Activated CD8-positive, alpha-beta memory T cell treated with anti-CD3 and anti-CD28 coated beads, Interleukin-2, amount 10 ng/mL, durations not matched to agents 7 days and 5 days (primary cell): ENCODE measurements at places on chromosomes 4 and X. TPM values are rescaled to one million over a fixed set of nuclear protein-coding genes. Genes with fewer than 3 reads are reported as not detected.
A peak's percentile ranks its signal among the peaks of the same experiment; 100 is the strongest.

The PDLIM3 gene
- total RNA-seq = not detected

DNA sequence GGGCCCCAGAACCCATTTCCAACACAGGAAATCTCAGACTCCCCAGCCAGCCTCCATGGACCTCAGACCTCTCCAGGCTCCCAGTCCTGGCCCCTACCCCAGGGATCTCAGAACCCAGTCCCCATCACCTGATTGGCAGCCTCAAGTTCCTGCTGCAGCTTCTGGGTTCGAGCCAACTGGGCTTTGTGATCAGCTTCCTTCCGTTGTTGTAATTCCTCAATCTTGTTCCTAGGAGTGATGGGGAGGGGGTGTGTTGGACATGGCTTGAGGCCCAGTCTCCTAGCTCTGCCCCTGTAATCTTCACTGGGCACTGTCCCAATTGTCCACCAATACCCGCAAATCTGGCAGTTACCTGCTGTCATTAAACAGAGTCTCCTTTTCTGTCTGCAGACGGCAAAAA, 12.6 kb downstream of the GRIPAP1 start:
- no peaks in the 10 kb centered on the region for H3K4me1 ChIP-seq
- no peaks in the 10 kb centered on the region for H3K27me3 ChIP-seq
- no peak for DNase-seq
- no peak overlapping the region for H3K27ac ChIP-seq
- peaks cover 23% of the 10 kb centered on the region for H3K36me3 ChIP-seq

The PABPC5 gene
- total RNA-seq = not detected

The MAGEB10 gene
- not detected for total RNA-seq

The RNF128 gene
- total RNA-seq = not detected

DNA sequence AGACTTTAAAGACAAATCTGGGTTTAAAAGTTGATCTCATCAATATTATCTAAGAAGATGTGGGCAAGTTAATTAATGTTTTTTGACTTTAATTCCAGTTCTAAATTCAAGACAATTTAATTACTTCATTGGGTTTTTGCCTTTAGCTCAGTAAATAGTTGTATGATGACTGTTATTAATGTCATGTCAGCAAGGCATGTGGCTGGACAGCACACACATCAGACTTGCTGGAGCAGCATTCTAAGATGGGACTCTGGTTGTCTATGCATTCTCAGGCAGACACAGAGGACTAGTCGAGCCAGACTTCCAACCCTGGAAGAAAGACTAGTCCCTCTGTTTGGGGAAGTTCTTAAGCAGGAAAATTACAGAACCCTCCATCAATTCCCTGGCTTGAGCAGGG, 180.7 kb upstream of the GK2 start:
- H3K4me1 ChIP-seq = no peaks in the 10 kb centered on the region
- no peak for DNase-seq
- no peak overlapping the region for H3K4me3 ChIP-seq
- no peak overlapping the region for H3K27ac ChIP-seq

The SGMS2 gene
- total RNA-seq = not detected

The CCNA2 gene
- 125 TPM for total RNA-seq

- no peak for DNase-seq
- H3K27ac ChIP-seq = no peak overlapping the region
- no peaks in the 10 kb centered on the region for H3K36me3 ChIP-seq
- H3K4me1 ChIP-seq = no peaks in the 10 kb centered on the region
- no peak overlapping the region for H3K4me3 ChIP-seq
These were observed 161.5 kb upstream of the GATB start for GRCh38 chr4:151922306-151922705.

- H3K27me3 ChIP-seq = no peaks in the 10 kb centered on the region
- no peak overlapping the region for H3K4me3 ChIP-seq
- no peak for DNase-seq
- peaks cover 39% of the 10 kb centered on the region for H3K4me1 ChIP-seq
- no peak overlapping the region for H3K27ac ChIP-seq
These were observed 34.3 kb downstream of the MECP2 start for GRCh38 chrX:154063234-154063633.

GRCh38 chr4:186954509-186954908, 230.9 kb upstream of the FAT1 start:
- H3K27me3 ChIP-seq = no peaks in the 10 kb centered on the region
- DNase-seq = no peak
- H3K4me3 ChIP-seq = no peak overlapping the region
- no peaks in the 10 kb centered on the region for H3K4me1 ChIP-seq
- no peaks in the 10 kb centered on the region for H3K36me3 ChIP-seq
- H3K27ac ChIP-seq = no peak overlapping the region

GRCh38 chr4:128444544-128445302, 157.1 kb upstream of the PGRMC2 start:
- no peak overlapping the region for H3K27ac ChIP-seq
- H3K4me3 ChIP-seq = no peak overlapping the region
- no peak for DNase-seq
- no peaks in the 10 kb centered on the region for H3K27me3 ChIP-seq

DNA sequence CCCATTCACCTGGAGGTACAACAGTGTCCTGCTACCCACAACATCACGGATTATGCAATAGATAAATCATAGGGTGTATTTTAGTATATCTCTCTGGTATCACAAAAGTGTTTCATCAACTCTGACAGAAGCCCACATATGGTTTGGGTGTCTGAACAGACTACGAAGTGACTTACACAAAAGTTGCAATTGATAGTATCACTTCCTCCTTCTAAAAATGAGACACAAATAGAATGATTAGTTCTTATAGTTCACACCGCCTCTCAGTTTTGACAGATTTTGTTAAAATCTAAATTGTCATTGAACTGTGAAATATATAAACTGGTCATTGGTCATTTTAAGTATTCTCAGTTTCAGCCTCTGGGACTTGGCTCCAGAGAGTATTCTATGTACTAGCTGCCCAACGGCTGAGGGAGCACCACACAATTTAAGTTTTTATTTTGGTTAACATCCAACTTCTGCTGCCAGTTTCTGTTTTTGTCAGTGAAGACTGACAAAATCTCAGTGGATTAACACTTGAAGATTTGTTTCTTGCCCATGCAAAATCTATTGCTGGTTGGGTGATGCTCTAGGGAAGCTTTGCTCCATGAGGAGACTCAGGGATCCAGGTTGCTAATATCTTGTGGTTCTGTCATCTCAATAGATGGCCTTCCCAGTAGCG, 113.8 kb upstream of the PUDP start:
- DNase-seq = no peak
- peaks cover 11% of the 10 kb centered on the region for H3K36me3 ChIP-seq
- no peak overlapping the region for H3K4me3 ChIP-seq
- no peaks in the 10 kb centered on the region for H3K4me1 ChIP-seq

DNA sequence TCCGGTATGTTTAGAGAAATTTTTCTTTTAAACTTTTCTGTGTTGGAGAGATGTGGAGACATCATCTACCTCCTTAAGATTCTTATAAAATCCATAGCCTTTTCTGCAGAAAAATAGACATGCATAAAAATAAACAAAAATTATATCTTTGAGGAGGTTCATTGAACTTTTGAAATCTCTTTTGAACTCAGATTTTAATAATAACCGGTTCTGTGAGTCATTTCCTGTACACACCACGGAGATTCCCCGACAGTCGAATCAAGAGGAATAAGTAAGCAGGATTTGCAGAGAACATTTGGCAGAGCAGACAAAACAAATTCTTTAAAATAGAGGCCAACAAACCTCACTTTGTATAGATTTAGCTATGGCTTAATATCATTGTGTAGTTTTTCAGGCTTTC, 918.7 kb upstream of the POU3F4 start:
- H3K4me3 ChIP-seq = no peak overlapping the region
- no peak for DNase-seq
- H3K27me3 ChIP-seq = no peaks in the 10 kb centered on the region
- H3K4me1 ChIP-seq = no peaks in the 10 kb centered on the region
- no peaks in the 10 kb centered on the region for H3K36me3 ChIP-seq

The ZFP92 gene
- 1.7 TPM for total RNA-seq

DNA sequence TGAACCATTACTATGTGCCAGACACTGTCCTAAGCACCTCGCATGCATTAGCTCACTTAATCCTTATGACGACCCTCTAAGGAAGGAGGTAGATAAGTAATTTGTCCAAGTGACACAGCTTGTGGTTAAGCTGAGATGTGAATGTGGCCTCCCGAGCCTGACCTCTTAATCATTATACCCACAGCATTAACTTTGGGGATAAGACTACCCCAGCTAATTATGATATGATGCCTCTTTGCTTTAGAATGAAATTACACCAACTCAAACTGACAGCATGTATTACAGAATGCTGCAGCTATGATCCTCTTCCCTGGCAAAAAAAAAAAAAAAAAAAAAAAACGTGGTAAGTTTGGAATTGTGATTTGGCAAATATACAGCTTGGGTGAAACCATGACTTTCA, 53.5 kb downstream of the APBB2 start:
- DNase-seq = no peak
- peaks cover 2% of the 10 kb centered on the region for H3K27me3 ChIP-seq
- no peak overlapping the region for H3K4me3 ChIP-seq
- no peaks in the 10 kb centered on the region for H3K36me3 ChIP-seq
- H3K27ac ChIP-seq = no peak overlapping the region

- no peak overlapping the region for H3K4me3 ChIP-seq
- H3K27ac ChIP-seq = no peak overlapping the region
- DNase-seq = no peak
- H3K27me3 ChIP-seq = no peaks in the 10 kb centered on the region
- H3K36me3 ChIP-seq = no peaks in the 10 kb centered on the region
These were observed 75.2 kb upstream of the CCSER1 start for GRCh38 chr4:90051999-90052398.

- H3K27me3 ChIP-seq = peaks cover 3% of the 10 kb centered on the region
- no peak overlapping the region for H3K27ac ChIP-seq
- H3K4me1 ChIP-seq = no peaks in the 10 kb centered on the region
- DNase-seq = no peak
- H3K4me3 ChIP-seq = no peak overlapping the region
These were observed 33.7 kb downstream of the SRPX2 start for GRCh38 chrX:100677611-100678181.

The PLAC8 gene
- total RNA-seq = 44.2 TPM

- DNase-seq = no peak
- no peak overlapping the region for H3K4me3 ChIP-seq
- H3K36me3 ChIP-seq = no peaks in the 10 kb centered on the region
- no peak overlapping the region for H3K27ac ChIP-seq
These were observed 69.4 kb upstream of the PJA1 start for GRCh38 chrX:69234624-69235023.

GRCh38 chrX:124223524-124223923, 108.9 kb upstream of the TEX13D start:
- H3K36me3 ChIP-seq = no peaks in the 10 kb centered on the region
- H3K27ac ChIP-seq = peak overlapping the region; percentile 86
- H3K4me3 ChIP-seq = peak overlapping the region; percentile 33

- H3K36me3 ChIP-seq = no peaks in the 10 kb centered on the region
- no peak overlapping the region for H3K4me3 ChIP-seq
- no peak for DNase-seq
- H3K27ac ChIP-seq = no peak overlapping the region
- no peaks in the 10 kb centered on the region for H3K27me3 ChIP-seq
These were observed 286.3 kb upstream of the UGT8 start for GRCh38 chr4:114312338-114312737.

- peak within 1 kb of the TSS; percentile 63 for H3K4me3 ChIP-seq
- H3K36me3 ChIP-seq = no peaks in the 10 kb centered on the region
- H3K27me3 ChIP-seq = peaks cover 61% of the 10 kb centered on the region
- H3K4me1 ChIP-seq = peaks cover 7% of the 10 kb centered on the region
- DNase-seq = no peak
These were observed at the start of gene FAM114A1 for GRCh38 chr4:38867478-38868058. FAM114A1 (plus strand) TSS chr4:38867806; CDS start chr4:38878079, 10,273 bp downstream.

The STARD8 gene
- total RNA-seq = 0.64 TPM

GRCh38 chr4:98601708-98602107, 56.7 kb downstream of the TSPAN5 start:
- H3K27me3 ChIP-seq = peaks cover 2% of the 10 kb centered on the region
- H3K36me3 ChIP-seq = peaks cover 37% of the 10 kb centered on the region
- peaks cover 40% of the 10 kb centered on the region for H3K4me1 ChIP-seq

GRCh38 chr4:23654791-23655190, 235.1 kb downstream of the PPARGC1A start:
- no peak for DNase-seq
- H3K27ac ChIP-seq = no peak overlapping the region
- no peaks in the 10 kb centered on the region for H3K27me3 ChIP-seq
- H3K4me3 ChIP-seq = no peak overlapping the region
- no peaks in the 10 kb centered on the region for H3K36me3 ChIP-seq

GRCh38 chr4:138636781-138637180, 378.8 kb upstream of the NOCT start:
- no peak overlapping the region for H3K27ac ChIP-seq
- H3K4me3 ChIP-seq = no peak overlapping the region
- H3K27me3 ChIP-seq = no peaks in the 10 kb centered on the region

The SSX4B gene
- not detected for total RNA-seq

DNA sequence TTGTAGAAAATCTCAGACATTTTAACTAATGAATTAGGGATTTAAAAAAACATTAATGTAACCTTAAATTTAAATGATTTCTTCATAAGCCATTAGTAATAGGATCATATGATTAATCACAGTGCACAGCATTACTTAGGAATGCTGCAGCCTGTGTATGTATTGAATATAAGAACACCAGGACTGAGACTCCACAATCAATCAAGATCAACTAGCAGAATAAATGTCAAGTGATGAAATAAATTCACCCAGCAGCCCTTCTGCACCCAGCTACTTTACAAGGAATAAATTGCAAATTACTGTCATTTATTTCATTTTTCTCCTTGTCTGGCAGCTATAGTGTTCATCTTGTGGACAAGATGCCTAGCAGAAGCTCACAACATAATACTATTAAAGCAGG, 46.5 kb downstream of the NEIL3 start:
- H3K36me3 ChIP-seq = peaks cover 34% of the 10 kb centered on the region
- no peaks in the 10 kb centered on the region for H3K4me1 ChIP-seq
- no peaks in the 10 kb centered on the region for H3K27me3 ChIP-seq
- no peak overlapping the region for H3K27ac ChIP-seq
- no peak for DNase-seq

The DUSP21 gene
- not detected for total RNA-seq

GRCh38 chrX:24415921-24416320, 49.2 kb upstream of the PDK3 start:
- no peaks in the 10 kb centered on the region for H3K27me3 ChIP-seq
- H3K36me3 ChIP-seq = no peaks in the 10 kb centered on the region
- no peak overlapping the region for H3K4me3 ChIP-seq
- no peak overlapping the region for H3K27ac ChIP-seq
- DNase-seq = no peak

The STOX2 gene
- not detected for total RNA-seq

The ERCC6L gene
- total RNA-seq = 14.1 TPM

GRCh38 chr4:8722556-8722955, 130.0 kb downstream of the CPZ start:
- no peak overlapping the region for H3K27ac ChIP-seq
- DNase-seq = no peak
- no peaks in the 10 kb centered on the region for H3K36me3 ChIP-seq
- no peaks in the 10 kb centered on the region for H3K27me3 ChIP-seq
- peaks cover 3% of the 10 kb centered on the region for H3K4me1 ChIP-seq
- no peak overlapping the region for H3K4me3 ChIP-seq

The POU4F2 gene
- total RNA-seq = not detected

GRCh38 chr4:105951198-105951597, 55.9 kb downstream of the NPNT start:
- no peaks in the 10 kb centered on the region for H3K36me3 ChIP-seq
- no peak overlapping the region for H3K4me3 ChIP-seq
- peaks cover 3% of the 10 kb centered on the region for H3K27me3 ChIP-seq
- DNase-seq = no peak
- no peak overlapping the region for H3K27ac ChIP-seq

GRCh38 chrX:130301977-130302376, 33.3 kb upstream of the ZNF280C start:
- no peak for DNase-seq
- no peaks in the 10 kb centered on the region for H3K4me1 ChIP-seq
- no peaks in the 10 kb centered on the region for H3K36me3 ChIP-seq
- H3K27ac ChIP-seq = no peak overlapping the region
- no peaks in the 10 kb centered on the region for H3K27me3 ChIP-seq
- H3K4me3 ChIP-seq = no peak overlapping the region
